ENCODE measurements at places on chromosomes 11 and 22. TPM values are rescaled to one million over a fixed set of nuclear protein-coding genes. Genes with fewer than 3 reads are reported as not detected.
A peak's percentile ranks its signal among the peaks of the same experiment; 100 is the strongest.

DNA sequence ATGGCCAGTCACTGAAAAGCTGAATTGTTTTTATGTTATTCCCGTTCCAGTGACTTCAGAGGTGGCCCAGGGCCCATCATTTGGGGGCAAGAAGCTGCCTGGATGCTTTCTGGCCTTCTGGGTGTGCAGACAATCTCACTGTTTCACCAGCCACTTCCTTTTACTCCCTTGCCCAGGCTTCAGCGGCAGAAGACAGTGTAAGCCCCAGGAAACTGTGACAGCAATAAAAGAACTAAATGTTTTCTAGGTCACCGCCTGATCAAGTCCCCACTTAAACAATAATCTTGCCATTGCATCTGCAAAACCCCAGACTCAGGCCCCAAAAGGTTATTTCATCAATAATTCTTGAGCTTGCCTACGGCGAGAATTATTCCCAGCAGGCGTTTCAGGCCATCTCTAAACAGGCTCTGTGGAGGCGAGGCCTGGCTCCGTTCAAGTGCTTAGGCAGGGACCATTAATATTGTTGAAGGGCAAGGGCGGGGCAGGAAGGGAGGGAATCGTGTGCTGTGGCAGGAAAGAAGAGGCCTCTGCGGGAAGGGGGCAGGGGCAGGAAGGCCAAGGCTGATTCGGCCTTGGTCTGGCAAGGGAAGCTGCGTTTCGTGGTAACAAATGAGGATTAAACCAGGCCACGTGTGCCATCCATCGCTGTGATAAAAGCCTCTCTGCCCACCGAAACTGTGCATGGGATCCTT is 252.3 kb downstream of the KIRREL3 start:
- peaks cover 17% of the 10 kb centered on the region for H3K36me3 ChIP-seq
- peak; percentile 31 for DNase-seq

DNA sequence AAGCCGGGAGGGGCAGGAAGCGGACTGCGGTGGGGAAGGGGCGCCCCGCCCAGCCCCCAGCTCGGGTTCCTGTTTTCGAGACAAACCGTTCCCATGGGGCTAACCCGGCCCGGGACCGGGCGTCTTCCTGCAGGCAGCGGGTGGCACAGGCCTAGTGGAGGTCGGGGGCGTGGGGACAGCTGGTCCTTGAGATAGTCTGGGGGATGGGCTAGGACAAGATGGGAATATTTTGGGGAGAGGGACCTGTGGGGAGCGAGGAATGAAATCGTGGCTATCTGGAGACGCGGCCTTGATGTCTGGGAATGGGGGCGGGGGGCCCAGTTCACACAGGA is 1.2 kb upstream of the RASGRP2 start:
- peak overlapping the region; percentile 55 for H3K27ac ChIP-seq
- H3K36me3 ChIP-seq: peaks cover 2% of the 10 kb centered on the region
- peaks cover 4% of the 10 kb centered on the region for H3K4me1 ChIP-seq
- no peak for DNase-seq
- peaks cover 26% of the 10 kb centered on the region for H3K27me3 ChIP-seq
- H3K4me3 ChIP-seq: peak overlapping the region; percentile 86

The MCM5 gene
- total RNA-seq: 28.3 TPM

- H3K36me3 ChIP-seq: no peaks in the 10 kb centered on the region
- peaks cover 8% of the 10 kb centered on the region for H3K4me1 ChIP-seq
- H3K27me3 ChIP-seq: peaks cover 9% of the 10 kb centered on the region
- peak overlapping the region; percentile 97 for H3K27ac ChIP-seq
These were observed 667 bp downstream of the RAB6A start for GRCh38 chr11:73760135-73760678.

GRCh38 chr11:33682446-33682845 is 18.2 kb downstream of the C11orf91 start:
- no peaks in the 10 kb centered on the region for H3K36me3 ChIP-seq
- peaks cover 2% of the 10 kb centered on the region for H3K4me1 ChIP-seq
- H3K27me3 ChIP-seq: no peaks in the 10 kb centered on the region
- no peak overlapping the region for H3K27ac ChIP-seq
- H3K4me3 ChIP-seq: no peak overlapping the region

The CRYBB1 gene
- total RNA-seq: not detected

DNA sequence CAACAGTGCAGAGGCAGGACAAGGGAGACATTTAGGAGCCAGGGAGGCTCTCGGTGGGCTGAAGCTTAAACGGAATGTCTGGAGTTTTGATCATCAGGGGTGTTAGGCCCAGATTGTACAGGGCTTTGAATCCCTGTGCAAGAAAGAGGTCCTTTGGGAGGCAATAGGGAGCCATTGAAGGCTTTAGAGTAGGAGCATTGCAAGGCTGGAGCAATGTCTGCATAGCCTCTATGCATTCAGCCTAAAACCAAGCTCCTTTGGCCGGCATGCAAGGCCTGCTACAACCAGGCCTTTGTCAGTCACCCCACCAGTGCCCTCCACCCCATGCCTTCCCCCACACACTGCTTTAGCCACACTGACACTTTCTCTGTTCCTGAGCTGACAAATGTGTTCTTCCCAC is 47.4 kb upstream of the FGF3 start:
- H3K36me3 ChIP-seq: no peaks in the 10 kb centered on the region
- no peaks in the 10 kb centered on the region for H3K4me1 ChIP-seq
- DNase-seq: no peak

DNA sequence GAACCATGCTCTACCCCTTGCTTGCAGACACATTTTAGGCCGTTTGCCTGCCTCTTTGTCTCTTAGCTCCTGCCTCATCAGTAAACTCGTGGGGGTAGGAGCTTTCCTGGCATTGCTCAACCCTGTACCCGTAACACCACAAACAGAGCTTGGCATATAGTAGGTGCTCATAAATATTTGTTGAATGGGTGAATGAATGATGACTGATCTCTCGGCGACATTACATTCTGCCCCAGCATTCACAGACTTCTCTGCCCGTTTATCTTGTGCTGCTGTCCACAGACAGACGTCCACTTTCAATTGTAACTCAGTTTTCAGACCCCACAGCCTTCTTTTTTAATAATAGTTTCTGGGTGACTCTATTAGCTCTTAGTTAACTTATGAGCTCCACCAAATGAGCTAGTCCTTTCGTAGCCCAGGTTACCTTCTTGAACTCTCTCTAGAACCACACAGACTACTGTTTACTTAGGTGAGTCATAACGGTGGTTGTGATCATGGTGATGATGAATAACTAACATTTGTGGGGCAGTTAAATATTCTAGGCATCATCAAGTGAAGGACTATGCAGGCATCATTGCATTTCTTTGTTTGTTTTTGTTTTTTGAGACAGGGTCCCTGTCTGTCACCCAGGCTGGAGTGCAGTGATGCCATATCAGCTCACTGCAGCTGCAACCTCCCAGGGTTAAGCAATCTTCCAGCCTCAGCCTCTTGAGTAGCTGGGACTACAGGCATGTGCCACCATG is 188.4 kb downstream of the ADAMTS15 start:
- H3K27ac ChIP-seq: no peak overlapping the region
- no peak overlapping the region for H3K4me3 ChIP-seq
- DNase-seq: no peak
- H3K36me3 ChIP-seq: no peaks in the 10 kb centered on the region
- H3K27me3 ChIP-seq: no peaks in the 10 kb centered on the region

The HOATZ gene
- total RNA-seq: not detected

DNA sequence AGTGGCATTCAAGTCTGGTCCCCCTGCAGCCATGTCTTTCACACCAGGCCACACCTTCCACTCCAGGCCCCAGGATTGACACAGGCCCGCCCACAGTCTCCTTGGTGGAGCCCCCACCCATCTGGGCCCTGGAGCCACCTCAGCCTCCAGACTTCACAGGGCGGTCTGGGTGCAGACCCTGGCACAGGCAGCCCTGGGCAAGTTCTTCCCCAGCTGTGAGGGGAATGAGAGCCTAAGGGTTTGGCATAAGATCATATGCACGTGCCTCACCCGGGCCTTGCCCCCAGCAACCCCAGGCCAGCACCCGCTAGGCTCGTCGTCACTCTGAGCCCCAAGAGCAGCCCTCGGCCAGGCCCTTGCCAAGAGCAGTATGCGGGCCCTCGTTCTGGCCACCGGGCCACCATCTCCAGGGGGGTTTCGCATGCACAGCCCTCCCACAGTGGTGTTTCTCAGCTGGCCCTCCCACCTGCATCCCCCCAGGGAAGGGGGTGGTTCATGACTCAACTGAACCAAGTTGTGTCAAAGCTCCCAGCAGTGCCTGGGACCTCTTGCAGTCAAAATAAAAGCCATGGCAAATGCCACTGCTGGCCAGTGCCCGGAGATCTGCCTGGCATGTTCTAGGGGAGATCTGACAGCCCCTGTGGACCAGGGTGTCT is 70.4 kb upstream of the KCNQ1OT1 start:
- peak; percentile 7 for DNase-seq
- peaks cover 12% of the 10 kb centered on the region for H3K36me3 ChIP-seq
- no peak overlapping the region for H3K27ac ChIP-seq
- no peak overlapping the region for H3K4me3 ChIP-seq

GRCh38 chr22:37716708-37717107 is 19.9 kb downstream of the TRIOBP start:
- peaks cover 9% of the 10 kb centered on the region for H3K36me3 ChIP-seq
- no peak for DNase-seq
- peaks cover 7% of the 10 kb centered on the region for H3K27me3 ChIP-seq
- H3K4me1 ChIP-seq: no peaks in the 10 kb centered on the region
- no peak overlapping the region for H3K4me3 ChIP-seq
- H3K27ac ChIP-seq: no peak overlapping the region

- H3K36me3 ChIP-seq: peaks cover 6% of the 10 kb centered on the region
- peaks cover 35% of the 10 kb centered on the region for H3K4me1 ChIP-seq
- no peak overlapping the region for H3K4me3 ChIP-seq
- peaks cover 8% of the 10 kb centered on the region for H3K27me3 ChIP-seq
- no peak overlapping the region for H3K27ac ChIP-seq
These were observed 72.9 kb downstream of the CTTN start for GRCh38 chr11:70471254-70471653.

DNA sequence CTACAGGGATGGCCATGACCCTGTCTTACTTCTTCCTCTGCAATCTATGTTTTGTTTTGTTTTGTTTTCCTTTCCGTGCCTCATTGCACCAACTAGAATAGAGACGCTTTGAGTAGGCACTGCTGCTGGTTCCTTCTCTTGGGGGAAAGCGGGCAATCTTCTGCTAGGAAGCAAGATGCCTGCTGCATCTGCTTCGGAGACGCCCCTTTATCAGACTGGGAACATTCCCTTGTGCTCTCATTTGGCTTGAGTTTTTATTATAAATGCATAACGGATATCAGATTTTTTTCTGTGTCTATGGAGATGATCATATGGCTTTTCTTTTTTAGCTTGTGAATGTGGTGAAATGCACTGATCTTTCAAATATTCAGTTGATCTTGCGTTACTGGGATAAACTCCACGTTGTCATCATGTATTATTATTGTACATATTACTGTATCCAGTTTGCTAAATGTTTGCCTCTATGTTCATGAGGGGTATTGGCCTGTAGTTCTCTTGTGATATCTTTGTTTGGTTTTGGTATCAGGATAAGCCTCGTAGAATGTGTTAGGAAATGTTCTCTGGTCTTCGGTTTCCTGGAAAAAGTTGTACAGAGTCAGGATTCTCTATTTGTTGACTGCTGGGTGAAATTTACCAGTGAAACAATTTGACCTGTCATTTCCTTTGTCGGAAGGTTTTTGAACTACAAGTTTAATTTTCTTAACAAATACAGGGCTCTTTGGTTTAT is 23.4 kb upstream of the KRTAP5-6 start:
- no peak overlapping the region for H3K27ac ChIP-seq
- H3K4me3 ChIP-seq: no peak overlapping the region
- H3K4me1 ChIP-seq: peaks cover 13% of the 10 kb centered on the region

GRCh38 chr11:109756521-109756920 is 334.5 kb downstream of the C11orf87 start:
- no peaks in the 10 kb centered on the region for H3K36me3 ChIP-seq
- H3K27me3 ChIP-seq: peaks cover 2% of the 10 kb centered on the region
- no peak overlapping the region for H3K27ac ChIP-seq
- peaks cover 2% of the 10 kb centered on the region for H3K4me1 ChIP-seq

The HBG1 gene
- not detected for total RNA-seq

GRCh38 chr22:45972889-45973253 is 4.1 kb downstream of the WNT7B start:
- peaks cover 3% of the 10 kb centered on the region for H3K4me1 ChIP-seq
- H3K36me3 ChIP-seq: no peaks in the 10 kb centered on the region
- H3K27me3 ChIP-seq: peaks cover 29% of the 10 kb centered on the region
- no peak overlapping the region for H3K27ac ChIP-seq

GRCh38 chr11:33721426-33721825 is 14.8 kb downstream of the CD59 start:
- peaks cover 10% of the 10 kb centered on the region for H3K36me3 ChIP-seq
- H3K27ac ChIP-seq: peak overlapping the region; percentile 96
- H3K4me1 ChIP-seq: peaks cover 54% of the 10 kb centered on the region

- H3K4me3 ChIP-seq: no peak overlapping the region
- H3K27ac ChIP-seq: no peak overlapping the region
- peaks cover 8% of the 10 kb centered on the region for H3K27me3 ChIP-seq
These were observed 117.2 kb upstream of the IGLL5 start for GRCh38 chr22:22770280-22770871.

GRCh38 chr22:50498322-50498890 is 9.1 kb downstream of the LMF2 start:
- H3K36me3 ChIP-seq: no peaks in the 10 kb centered on the region
- H3K4me1 ChIP-seq: no peaks in the 10 kb centered on the region
- peak overlapping the region; percentile 16 for H3K4me3 ChIP-seq
- peak overlapping the region; percentile 29 for H3K27ac ChIP-seq
- no peaks in the 10 kb centered on the region for H3K27me3 ChIP-seq

GRCh38 chr11:93253111-93253510 is 55.3 kb upstream of the SLC36A4 start:
- no peaks in the 10 kb centered on the region for H3K36me3 ChIP-seq
- H3K4me1 ChIP-seq: no peaks in the 10 kb centered on the region
- peaks cover 2% of the 10 kb centered on the region for H3K27me3 ChIP-seq
- no peak for DNase-seq

GRCh38 chr11:121038648-121039409 is 14.9 kb downstream of the TBCEL start:
- no peaks in the 10 kb centered on the region for H3K36me3 ChIP-seq
- H3K4me1 ChIP-seq: peaks cover 4% of the 10 kb centered on the region

DNA sequence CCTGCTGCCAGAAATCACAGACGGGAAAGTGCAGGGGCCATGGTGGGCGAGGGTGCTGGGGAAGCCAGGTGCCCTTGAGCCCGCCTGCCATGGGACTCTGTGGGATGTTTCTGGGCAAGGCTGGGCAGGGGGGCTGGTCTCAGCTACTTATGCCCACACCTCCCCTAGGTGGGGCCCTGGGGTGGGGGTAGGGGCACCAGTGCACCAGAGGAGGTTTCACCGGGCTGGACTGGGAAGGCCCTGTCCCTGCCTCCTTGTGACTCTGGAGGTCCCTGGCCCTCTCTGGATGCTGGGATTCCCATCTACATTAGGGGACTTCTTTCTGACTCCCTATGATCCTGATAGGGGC is 75.2 kb upstream of the WNT11 start:
- H3K36me3 ChIP-seq: no peaks in the 10 kb centered on the region
- H3K27me3 ChIP-seq: peaks cover 6% of the 10 kb centered on the region
- no peak overlapping the region for H3K4me3 ChIP-seq
- no peak overlapping the region for H3K27ac ChIP-seq
- DNase-seq: no peak

DNA sequence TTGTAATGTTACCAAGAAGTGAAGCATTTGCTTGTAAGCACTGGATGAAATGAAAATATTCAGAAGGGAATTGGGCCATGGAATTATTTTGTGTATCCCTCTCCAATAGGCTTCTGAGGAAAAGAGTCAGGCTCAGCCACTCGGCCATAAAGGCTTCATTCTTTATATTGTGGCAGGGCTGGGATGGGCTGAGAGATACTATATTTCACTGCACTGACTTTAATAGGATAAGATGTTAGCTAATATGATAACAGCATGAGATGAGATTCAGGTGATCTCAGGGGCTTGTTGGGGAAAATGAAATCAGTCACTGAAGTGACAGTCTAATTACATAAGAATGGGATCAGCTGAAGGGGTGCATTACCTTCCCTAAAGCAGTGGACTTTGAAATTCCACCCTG is 7.3 kb upstream of the TRIM44 start:
- DNase-seq: no peak
- H3K4me3 ChIP-seq: no peak overlapping the region
- H3K4me1 ChIP-seq: no peaks in the 10 kb centered on the region
- peaks cover 6% of the 10 kb centered on the region for H3K27me3 ChIP-seq
- no peaks in the 10 kb centered on the region for H3K36me3 ChIP-seq
- H3K27ac ChIP-seq: no peak overlapping the region

Measured in glutamatergic neuron (in vitro differentiated cells).